ENCODE measurements at places on chromosomes 3 and 15.

GRCh38 chr3:158571969-158572765 lies 1.2 kb downstream of the MLF1 start:
- no peak for DNase-seq

- DNase-seq: no peak
Observed at GRCh38 chr15:47929138-47929803, 191.5 kb upstream of the SLC24A5 start.

- no peak for DNase-seq
Observed at GRCh38 chr15:78997981-78998499, 53.2 kb upstream of the CTSH start.

DNA sequence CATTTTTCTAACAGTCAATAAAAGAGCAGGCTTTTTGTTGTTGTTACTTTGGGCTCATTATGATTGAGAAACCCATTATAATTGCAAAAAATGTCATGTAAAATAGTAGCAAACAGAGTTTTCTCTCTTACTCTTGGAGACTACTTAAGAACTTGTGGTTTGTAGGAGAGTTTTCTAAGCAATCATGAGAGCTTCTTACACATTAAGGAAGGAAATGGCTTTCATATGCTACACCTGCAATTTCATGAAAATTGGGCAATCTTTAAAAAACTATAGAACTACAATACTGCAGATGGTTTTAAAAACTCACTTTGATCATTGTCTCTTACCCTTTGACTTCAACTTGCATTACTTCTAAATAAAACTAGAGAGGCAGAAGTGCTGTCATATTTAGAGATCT lies 701.8 kb downstream of the ZPLD1 start:
- no peak for DNase-seq

GRCh38 chr3:71690341-71690841 lies 34.8 kb downstream of the EIF4E3 start:
- no peak for DNase-seq

DNA sequence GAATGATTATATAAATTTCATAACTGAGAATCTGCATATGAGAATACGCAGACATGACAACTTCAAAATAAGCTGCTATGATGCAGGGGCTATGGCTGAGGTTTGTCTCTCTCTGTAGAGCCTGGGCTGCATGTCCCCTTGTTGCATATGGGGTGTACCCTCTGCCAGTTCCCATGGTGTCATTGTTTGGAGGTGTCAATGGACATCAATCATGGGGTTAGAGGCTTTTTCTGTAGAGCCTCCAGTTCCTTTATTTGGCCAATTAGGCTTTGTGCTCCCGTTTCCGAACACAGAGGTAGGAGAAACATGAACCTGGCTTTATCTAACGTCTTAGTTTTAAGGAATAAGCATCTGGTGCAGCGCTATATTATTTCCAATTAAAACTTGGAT lies 77.3 kb upstream of the RARB start:
- DNase-seq: no peak
